SK-N-SH (cell line): ENCODE measurements at places on chromosomes 7 and 10. TPM values are rescaled to one million over a fixed set of nuclear protein-coding genes. Genes with fewer than 3 reads are reported as not detected.

Gene KBTBD2
- polyA plus RNA-seq: 23.6 and 28.3 TPM in 2 replicates

Gene CBLL1
- 26.0 and 28.8 TPM in 2 replicates for polyA plus RNA-seq

GRCh38 chr7:121388950-121389349, 7.2 kb downstream of the FAM3C start:
- DNase-seq: no peak

Gene GRID1
- polyA plus RNA-seq: 0.13 and 0.24 TPM in 2 replicates

DNA sequence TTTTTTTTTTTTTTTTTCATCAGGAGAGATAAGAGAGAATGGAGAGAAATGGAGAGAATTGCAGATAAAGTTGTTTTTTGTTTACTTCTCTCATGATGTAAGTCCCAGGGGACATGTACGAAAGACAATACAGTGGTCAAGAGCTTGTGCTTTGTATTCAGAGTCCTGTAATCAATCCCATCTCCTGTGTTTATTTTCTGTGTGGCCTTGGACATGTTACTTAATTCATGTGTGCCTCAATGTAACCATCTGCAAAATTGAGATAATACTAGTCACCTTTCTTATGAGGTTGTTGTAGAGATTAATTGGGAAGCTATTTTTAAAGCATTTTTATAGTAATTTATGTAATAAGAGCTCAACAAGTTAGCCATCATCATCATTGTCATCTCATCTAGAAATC, 117.5 kb downstream of the CDK14 start:
- no peak for DNase-seq

Gene NEURL1
- 0.05 and 0.19 TPM in 2 replicates for polyA plus RNA-seq

- DNase-seq: no peak
Observed at GRCh38 chr10:126921974-126922525, 16.8 kb downstream of the DOCK1 start.

DNA sequence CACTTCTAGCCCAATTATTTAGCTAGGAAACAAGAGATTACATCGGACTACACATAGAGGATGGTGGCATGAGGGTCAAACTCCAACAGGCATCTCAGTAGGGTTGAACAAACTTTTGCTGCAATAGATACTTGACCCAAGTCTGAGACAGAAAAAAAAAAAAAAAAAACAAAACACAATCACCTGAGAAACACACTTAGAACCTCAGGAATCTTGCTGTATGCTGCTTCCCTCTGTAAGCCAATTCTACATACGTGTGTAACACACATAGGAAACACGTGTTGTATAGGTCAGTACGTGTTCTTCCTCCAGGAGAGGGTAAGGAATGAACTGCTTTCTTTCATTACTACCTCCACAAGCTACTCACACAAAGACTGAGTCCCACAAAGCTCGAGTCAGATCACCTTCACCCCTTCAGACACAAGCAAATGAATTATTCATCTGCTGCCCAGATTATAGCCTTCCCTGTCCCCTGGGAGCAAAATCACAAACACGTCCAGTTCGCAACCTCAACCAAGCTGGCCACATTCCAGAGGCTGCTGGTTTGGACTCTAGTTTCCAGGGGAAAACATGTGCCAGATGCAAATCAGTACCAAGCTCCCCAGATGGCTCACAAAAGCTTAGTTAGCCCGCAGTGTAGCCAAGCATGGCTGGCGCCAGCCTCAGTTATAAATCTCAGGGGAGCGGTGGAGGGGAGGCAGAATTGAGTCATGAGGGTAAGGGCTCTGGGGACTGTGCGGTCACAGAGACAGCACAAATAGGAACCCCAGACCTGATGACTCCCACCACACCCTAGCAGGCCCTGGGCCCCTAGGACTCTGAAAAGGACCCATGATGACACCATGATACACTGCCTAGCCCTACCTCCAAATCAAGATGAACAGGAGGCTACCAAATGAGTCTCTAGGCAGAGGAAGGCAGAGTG, 15.1 kb downstream of the PSAP start:
- DNase-seq: peak; percentile 85

DNA sequence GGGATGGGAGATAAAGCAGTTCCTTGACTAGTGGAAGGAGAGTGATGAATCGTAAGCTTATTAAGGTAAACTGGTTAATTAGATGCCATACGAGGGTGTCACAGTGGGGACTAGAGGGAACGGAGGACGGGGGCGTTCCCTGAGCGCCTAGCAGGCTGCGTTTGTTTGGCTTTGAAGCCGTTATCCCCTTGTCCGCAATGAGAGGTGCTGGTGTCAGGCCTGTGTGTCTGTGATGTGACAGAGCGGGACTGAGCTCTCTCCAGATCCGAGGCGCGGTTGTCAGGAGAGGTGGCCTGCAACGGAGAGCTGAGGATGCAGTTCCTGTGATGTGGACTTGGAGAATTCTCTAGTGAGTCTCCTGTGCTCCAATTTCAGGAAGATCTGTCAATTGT, 60.0 kb upstream of the PRPS1L1 start:
- peak; percentile 39 for DNase-seq

DNA sequence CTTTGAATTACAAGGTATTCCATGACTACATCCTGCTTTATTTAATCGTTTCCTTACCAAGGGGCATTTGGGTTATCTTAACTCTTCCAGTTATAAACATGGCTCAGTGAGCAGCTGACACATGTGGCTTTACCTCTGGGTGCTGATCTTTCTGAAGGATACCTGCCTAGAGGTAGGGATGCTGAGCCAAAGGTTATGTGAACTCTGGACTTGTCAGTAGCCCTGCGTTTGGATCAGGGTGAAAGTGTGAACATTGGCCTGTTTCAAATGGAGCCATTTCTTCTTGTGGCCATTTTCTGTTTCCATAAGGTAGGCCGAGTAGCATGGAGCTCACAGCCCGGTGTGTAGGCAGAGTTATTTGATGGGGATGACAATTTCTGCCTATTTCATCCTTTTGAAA, 29.2 kb downstream of the SNX10 start:
- DNase-seq: no peak

GRCh38 chr7:20409961-20410360, 79.3 kb downstream of the ITGB8 start:
- no peak for DNase-seq

Gene PIK3AP1
- polyA plus RNA-seq: 0.07 and 0.08 TPM in 2 replicates

DNA sequence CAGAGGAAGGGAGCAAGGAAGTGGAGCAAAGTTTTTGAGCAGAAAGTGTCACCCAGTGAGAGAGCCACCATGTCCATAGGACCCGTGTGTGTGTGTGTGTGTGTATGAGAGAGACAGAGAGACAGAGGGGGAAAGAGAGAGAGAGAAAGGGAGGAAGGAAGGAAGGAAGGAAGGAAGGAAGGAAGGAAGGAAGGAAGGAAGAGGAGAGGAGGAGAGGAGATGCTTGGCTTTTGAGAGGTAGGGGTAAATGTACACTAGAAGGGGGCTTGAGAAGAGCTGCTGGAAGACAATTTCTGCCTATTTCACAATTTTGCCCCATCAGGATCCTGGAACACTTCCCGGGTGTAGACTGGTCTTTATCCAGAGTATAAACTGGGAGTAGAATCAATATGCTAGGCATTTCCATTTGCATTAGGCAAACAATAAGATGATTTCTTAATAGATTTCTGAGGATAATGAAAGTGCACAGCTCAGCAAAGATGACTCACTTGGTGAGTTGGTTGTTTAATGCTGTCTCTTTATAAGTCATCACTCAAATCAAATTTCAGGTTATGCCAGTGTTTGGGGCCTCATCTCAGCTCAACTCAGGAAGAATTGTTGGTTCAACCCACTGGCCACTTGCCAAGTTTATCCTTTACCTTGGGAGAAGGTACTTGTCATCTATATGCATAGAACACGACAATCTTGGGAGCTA, 70.0 kb upstream of the FAM13C start:
- no peak for DNase-seq

Gene HOXA2
- not detected in 2 replicates for polyA plus RNA-seq

GRCh38 chr10:14585287-14586193, 189.2 kb downstream of the FAM107B start:
- DNase-seq: no peak

DNA sequence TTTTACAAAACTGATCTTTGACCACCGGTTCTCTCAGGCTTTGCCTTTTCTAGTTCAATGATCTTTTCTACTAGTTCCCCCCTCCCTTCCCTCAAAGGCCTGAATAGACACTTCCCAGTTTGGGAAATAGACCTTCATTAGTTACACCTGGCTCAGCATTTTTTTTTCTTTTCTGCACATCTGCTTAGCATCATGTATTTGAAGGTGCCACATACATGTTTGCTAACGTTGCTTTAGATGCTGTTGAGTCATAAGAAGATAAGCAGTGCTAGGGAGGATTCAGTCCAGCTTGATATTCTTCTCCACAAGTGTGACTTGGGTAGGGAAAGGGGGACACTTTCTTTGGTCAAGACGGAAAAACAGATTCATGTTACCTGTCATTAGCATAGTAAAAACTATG, 78.3 kb downstream of the BICC1 start:
- DNase-seq: no peak

GRCh38 chr7:140082770-140083169, 20.0 kb upstream of the PARP12 start:
- no peak for DNase-seq

Gene SPDYE6
- not detected in 2 replicates for polyA plus RNA-seq

DNA sequence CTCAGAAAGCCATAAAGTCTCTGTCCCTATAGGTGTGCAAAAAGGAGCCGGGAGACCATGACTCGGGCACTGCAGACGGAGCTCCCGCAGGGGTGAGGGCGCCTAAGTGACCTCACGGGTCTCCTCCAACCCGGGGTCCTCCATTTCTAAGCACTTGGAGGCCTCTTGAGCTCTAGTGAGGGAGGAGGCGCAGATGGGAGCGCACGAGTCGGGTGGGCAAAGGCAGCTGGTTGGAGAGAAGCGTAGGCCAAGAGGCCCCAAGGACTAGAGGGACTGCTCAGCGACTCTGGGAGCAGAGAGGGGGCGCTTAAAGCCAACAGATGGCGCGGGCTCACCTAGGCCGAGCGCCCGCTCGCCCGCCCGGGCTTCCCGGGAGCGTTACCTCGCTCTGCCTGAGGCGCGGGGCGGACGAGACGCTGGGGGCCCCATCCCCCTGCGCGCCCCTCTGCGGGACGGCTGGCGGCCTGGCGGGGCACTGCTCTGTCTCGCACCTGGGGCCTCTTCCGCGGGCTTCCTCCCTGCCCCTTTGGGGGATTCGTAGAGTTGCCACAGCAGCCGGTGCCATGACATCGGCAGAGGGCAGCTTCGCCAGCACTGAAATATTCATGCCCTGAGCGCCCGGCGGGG, 523 bp upstream of the CDH23 start:
- peak; percentile 90 for DNase-seq

GRCh38 chr7:84245835-84246234, 51.2 kb upstream of the SEMA3A start:
- no peak for DNase-seq

DNA sequence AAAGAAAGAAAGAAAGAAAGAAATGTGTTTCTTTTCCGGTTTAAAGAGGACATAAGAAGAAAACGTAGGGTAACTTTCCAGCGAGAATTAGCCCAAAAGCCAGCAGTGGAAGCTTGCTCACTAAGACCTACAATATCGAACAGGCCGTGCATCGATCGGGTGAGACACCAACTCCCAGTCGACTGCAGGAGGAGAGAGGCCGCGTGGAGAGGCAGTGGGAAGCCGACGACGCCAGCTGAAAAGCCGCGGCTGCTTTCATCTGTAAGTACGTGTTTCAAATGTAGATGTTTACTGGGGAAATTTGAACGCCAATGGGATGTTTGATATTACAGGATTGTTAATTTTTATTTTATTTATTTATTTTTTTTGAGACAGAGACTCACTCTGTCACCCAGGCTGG, 28.6 kb upstream of the GIMAP8 start:
- no peak for DNase-seq

DNA sequence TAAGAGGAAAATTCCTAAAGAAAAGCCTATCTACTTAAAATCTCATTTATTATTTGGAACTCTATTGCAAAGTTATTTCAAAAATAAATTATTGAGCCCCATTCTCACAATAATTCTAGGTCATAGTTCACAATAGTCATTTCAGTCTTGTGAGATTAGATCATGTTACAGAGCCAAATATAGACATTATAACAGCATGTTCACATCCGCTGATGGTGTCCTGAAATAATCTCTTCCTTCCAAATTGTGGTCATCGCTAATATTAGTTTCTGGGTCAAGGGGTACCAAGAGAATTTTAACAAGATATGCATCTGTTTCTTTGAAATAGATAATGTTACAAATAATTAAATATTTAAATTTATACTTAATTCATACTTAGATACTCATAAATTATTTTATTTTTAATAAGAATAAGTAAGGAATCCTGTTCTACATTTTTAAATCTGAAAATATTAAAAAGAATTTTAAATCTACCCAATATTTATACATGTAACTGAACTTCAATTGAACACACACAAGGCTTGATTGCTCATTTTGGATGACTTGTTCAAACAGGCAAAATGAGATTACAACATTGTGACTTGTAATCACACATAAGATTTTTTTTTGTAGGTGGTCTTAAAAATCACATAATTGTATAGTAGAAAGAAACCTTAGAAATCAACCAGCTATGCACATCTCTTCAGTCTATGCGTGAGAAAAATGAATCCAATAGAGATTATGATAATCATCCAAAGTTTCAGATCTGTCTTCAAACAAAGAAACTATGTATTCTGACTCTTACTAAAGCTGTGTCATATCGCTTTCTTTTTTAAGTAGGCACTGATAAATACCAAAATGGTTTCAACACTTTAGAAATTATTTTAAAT, 13.1 kb downstream of the GNAT3 start:
- DNase-seq: no peak

Gene WNT8B
- 0.18 and 0.28 TPM in 2 replicates for polyA plus RNA-seq

GRCh38 chr7:80078159-80078731, 56.4 kb upstream of the GNAI1 start:
- DNase-seq: no peak

DNA sequence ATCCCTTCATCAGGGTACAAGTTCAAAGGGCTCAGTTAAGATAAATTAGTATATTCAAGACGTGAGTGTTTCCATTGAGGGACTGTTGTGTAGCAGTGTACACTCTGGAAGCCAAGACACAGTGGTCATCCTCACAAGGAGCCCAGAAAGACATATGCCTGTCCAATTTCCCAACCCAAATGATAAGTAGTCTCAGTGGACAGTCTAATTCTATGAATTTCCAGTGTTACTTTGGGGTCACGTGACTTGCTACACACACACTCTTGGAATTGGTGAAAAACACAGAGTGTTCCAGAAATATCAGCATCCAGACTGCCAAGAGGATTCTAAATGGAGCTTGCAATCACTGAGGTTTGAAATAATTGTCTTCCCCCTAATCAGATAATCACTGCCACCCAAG, 365.1 kb downstream of the WDR11 start:
- DNase-seq: no peak

Gene CLCN1
- polyA plus RNA-seq: 0.10 and 0.12 TPM in 2 replicates

Gene MMP21
- polyA plus RNA-seq: 0.02 TPM in 1 of 2 replicates, not detected in the other

Gene CALCR
- polyA plus RNA-seq: 0.06 and 0.12 TPM in 2 replicates

Gene RNF32
- polyA plus RNA-seq: 2.2 and 2.3 TPM in 2 replicates

DNA sequence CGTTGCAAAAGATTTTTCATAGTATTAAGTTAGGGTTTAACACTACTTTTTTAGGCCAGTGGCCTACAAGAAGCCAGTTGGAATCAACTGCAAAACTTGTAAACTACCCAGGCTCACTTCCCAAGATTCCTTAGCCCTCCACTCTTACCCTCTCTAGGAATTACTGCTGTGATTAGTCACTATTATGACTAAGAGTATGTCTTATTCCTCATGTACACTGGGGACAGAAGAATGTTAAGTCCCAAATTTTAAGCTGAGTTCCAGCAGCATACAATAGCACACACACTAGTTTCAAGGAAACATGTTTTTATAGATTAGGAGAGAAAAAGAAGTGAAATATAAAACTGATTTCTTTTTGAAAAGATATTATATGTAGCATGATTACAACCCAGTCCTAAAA, 42.8 kb downstream of the FBXL13 start:
- DNase-seq: no peak
